ENCODE measurements at places on chromosomes 13 and 19. TPM values are rescaled to one million over a fixed set of nuclear protein-coding genes. Genes with fewer than 3 reads are reported as not detected.

DNA sequence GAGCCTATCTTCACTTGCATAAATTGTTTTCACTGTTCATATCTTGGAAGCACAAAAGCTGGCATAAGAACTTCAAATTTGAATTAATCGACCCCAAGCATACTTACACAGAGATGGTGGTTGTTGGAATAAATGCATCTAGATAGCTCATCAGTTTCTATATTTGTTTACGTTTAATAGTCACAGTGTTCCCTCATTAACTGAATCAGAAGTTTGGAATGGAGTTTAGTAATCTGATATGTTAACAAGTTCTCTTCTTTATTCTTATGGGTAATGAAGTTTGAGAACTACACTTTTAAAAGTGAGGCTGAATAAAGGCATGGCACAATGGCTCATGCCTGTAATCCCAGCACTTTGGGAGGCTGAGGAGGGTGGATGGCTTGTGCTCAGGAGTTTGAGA, 886.7 kb upstream of the PCDH20 start:
- no peak overlapping the region for H3K27ac ChIP-seq
- no peak overlapping the region for H3K4me3 ChIP-seq
- no peaks in the 10 kb centered on the region for H3K27me3 ChIP-seq
- no peak for DNase-seq
- H3K36me3 ChIP-seq = no peaks in the 10 kb centered on the region
- no peaks in the 10 kb centered on the region for H3K4me1 ChIP-seq

The CD37 gene
- 12.0 TPM for total RNA-seq

DNA sequence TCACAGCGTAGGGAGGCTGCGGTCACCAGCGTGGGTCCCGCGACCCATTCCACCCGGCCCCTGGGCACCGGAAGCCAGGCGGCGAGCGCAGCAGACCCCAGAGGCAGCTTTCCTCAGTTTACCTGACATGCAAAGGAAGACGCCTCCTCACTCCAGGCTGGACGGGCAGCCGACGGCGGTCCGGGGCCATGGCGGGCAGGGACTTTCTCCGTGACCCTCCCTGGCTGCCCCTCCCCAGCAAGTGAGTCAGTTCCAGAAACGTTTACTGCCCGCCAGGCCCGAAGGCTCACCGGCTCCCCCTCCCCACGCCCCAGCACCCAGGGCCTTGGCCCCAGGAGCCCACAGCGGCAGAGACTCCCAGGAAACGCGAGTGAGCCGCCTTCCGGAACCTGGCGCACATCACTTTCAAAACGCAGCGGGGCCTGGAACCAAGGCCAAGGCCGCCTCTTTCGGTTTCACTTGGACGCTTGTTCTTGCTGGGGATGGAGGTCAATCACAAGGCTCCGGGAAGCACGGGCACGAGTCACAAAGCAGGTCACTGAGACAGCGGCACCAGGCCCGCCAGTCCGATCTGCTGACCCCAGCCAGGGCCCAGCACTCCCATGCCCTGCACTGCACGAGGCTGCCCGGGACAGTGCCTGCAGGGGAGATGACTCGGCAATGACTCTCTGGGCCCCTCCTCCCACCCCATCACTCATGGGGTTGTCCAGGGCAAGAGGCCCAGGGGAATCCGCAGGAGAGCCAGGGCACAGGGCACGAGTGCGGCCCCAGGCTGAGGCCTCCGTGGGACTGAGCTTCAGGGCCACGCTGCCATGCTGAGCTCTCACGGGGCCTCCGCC, 5.3 kb downstream of the SBNO2 start:
- H3K4me1 ChIP-seq = peaks cover 88% of the 10 kb centered on the region
- peaks cover 49% of the 10 kb centered on the region for H3K36me3 ChIP-seq
- H3K27me3 ChIP-seq = no peaks in the 10 kb centered on the region
- H3K27ac ChIP-seq = no peak overlapping the region

The KLK1 gene
- total RNA-seq = 11.7 TPM

The RFPL4AL1 gene
- total RNA-seq = not detected

The HSH2D gene
- 0.16 TPM for total RNA-seq

GRCh38 chr13:99465454-99465853, 35.8 kb upstream of the TM9SF2 start:
- no peaks in the 10 kb centered on the region for H3K27me3 ChIP-seq
- DNase-seq = no peak
- H3K4me3 ChIP-seq = no peak overlapping the region
- H3K27ac ChIP-seq = no peak overlapping the region
- no peaks in the 10 kb centered on the region for H3K36me3 ChIP-seq

The IL12RB1 gene
- total RNA-seq = 0.09 TPM

The LDLR gene
- 114 TPM for total RNA-seq

GRCh38 chr13:98831236-98831635, 78.8 kb upstream of the SLC15A1 start:
- H3K27me3 ChIP-seq = no peaks in the 10 kb centered on the region
- no peak for DNase-seq
- no peak overlapping the region for H3K4me3 ChIP-seq
- no peaks in the 10 kb centered on the region for H3K4me1 ChIP-seq
- peaks cover 30% of the 10 kb centered on the region for H3K36me3 ChIP-seq
- no peak overlapping the region for H3K27ac ChIP-seq

DNA sequence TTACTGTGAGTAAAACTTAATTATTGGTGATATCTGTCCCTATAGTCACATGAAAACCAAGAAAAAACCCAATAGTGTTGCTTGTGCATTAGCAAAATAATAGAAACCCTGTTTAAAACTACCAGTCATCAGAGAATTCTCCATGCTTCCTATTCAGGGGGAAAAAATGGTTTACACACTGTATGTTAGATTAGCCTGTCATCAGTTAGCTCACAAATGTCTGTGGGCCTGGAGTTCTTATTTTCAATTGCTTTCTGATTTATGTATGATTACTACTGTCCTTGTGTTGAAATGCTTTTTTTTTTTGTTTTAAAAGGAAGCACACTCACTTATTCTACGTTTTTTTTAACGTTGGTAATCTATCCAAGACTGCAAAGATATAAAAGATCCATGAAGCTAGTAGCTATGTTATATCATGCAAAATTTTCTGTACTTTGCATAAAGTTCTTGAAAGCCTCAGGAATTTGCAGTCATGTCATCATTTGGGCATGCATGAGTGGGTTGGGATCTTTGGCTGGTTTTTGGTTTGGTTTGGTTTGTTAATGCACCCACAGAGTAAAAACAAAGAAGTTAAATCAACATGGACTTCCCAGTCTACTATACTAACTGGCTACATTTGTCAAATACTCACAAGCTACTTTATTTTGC, 25.9 kb downstream of the RXFP2 start:
- no peaks in the 10 kb centered on the region for H3K27me3 ChIP-seq
- no peak overlapping the region for H3K4me3 ChIP-seq
- H3K4me1 ChIP-seq = no peaks in the 10 kb centered on the region
- no peaks in the 10 kb centered on the region for H3K36me3 ChIP-seq
- DNase-seq = no peak

The NPAS1 gene
- total RNA-seq = 5.3 TPM
